Head of caudate nucleus (tissue), 42 donors: ENCODE measurements at places on chromosomes 6 and 20.

GRCh38 chr20:25256226-25256859, 8.5 kb downstream of the PYGB start:
- DNase-seq: peak; percentile 4

GRCh38 chr6:21733311-21733710, 139.8 kb downstream of the SOX4 start:
- DNase-seq: no peak

GRCh38 chr6:84639396-84639795, 125.0 kb downstream of the TBX18 start:
- DNase-seq: no peak

DNA sequence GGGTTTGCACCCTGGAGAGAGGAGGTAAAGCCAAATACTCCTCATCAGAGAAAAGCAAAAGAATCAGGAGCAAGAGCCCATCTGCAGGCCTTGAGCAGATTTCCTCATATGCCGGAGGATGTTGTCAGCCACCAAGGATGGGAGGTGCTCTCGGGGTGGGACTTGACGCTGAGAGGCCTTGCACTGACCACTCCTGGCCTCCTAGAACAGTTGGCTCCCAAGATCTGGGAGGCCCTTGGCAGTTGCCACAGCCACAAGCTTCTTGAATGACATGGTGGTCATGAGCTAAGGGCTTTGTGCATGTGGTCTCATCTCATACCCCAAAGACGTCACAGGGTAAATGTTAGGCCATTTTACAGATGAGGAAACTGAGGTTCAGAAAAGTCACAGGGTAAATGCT, 75.2 kb upstream of the PMEPA1 start:
- DNase-seq: no peak

GRCh38 chr20:16641511-16642023, 68.3 kb upstream of the KIF16B start:
- DNase-seq: no peak

DNA sequence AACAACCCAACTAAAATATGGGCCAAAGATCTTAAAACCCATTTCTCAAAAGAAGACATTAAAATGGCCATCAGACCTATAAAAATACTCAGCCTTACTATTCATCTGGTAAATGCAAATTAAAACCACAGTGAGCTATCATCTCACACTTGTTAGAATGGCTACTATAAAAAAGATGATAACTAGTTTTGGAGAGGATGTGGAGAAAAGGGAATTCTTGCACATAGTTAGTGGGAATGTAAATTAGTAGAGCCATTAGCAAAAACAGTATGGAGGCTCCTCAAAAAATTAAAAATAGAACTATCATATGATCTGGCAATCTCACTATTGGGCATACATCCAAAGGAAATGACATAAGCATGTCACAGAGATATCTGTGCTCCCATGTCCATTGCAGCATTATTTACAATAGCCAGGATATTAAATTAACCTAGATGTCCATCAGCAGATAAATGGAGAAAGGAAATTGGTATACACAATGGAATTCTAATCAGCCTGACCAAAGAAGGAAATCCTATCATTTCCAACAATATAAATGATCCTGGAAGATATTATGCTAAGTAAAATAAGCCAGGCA, 2.9 kb downstream of the SIRPB1 start:
- no peak for DNase-seq

GRCh38 chr6:133396984-133397348, 155.8 kb downstream of the EYA4 start:
- DNase-seq: no peak

- no peak for DNase-seq
These were observed 4.9 kb downstream of the MAPK13 start for GRCh38 chr6:36135053-36135731.

DNA sequence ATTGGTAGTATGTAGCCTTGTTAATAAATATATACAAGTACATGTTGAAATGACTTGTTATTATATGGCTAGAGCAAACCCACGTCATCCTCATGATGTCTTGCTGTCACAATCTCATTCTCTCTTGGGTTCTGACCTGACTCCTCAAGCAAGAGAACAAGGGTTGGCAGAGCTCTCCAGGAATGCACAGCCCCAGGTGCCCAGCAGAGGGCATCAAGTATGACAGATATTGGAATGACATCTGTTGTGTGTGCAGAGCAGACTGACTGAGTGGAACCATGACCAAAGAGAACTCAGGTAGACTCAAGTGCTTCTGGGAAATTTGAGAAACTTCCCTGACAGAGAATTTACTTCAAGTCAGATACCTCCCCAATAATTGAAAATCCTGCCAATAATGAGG, 90.6 kb downstream of the PAX1 start:
- DNase-seq: no peak

DNA sequence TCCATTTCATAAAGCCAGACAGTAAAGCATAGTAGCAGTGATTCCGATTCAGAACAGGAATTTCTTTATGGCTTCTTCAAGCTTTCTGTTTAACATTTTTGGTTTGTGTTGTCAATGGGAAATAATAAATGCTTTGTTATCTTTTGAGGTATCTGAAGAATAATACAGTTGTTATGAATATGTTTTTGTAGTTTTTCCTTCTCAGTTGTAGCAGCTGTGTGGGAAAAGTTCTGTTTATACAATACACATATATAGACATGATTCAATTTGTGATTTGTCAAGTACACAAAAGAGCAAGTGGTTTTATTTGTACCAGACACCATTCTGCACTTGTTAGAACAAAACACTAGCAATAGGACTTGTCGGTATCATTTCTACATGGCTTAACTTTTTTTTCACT, 96.6 kb downstream of the CDYL start:
- DNase-seq: no peak

DNA sequence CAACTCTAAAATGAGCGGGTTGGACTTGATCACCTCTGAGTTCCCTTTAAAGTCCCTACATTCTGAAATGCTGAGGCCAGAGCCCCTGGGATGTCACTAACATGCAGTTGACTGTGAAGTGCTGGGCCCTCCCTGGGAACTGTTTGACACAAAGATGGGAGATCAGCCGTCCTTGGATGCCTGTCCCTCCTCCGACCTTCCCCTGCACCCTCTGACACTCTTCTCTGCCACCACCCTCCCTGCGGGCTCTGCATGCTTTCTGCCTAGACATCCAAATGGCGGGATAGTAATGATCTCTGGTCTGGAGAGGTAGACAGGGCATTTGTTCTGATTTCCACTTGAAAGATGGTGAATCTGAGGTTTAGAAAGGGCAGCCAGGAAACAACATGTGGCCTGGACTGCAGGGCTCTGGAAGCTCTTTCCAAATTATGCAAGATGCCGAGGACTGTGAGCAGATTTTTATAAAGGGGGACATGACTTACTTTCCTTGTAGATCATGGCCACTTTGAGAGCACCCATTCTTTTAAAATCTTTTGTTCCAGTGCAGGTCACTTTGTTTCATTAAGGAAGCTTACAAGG, 113.2 kb downstream of the ZDHHC14 start:
- DNase-seq: no peak

DNA sequence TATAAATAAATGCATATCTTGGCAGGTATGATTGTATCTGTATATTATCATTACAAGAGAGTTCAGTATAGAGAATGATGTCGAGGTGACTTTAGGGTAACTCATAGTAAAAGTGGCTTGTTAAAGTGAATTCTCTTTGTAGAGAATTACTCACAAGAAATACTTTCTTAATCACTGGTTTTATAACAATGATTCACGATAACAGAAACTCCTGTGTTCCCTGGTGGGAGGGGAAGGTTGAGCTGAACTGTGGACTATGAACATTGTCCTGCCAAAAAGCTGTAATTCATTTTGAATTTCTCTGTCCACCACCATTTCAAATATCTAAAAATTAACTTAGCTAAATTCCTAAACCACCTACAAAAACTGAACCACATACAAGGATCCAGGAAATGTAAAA, 7.7 kb downstream of the TPMT start:
- DNase-seq: no peak

DNA sequence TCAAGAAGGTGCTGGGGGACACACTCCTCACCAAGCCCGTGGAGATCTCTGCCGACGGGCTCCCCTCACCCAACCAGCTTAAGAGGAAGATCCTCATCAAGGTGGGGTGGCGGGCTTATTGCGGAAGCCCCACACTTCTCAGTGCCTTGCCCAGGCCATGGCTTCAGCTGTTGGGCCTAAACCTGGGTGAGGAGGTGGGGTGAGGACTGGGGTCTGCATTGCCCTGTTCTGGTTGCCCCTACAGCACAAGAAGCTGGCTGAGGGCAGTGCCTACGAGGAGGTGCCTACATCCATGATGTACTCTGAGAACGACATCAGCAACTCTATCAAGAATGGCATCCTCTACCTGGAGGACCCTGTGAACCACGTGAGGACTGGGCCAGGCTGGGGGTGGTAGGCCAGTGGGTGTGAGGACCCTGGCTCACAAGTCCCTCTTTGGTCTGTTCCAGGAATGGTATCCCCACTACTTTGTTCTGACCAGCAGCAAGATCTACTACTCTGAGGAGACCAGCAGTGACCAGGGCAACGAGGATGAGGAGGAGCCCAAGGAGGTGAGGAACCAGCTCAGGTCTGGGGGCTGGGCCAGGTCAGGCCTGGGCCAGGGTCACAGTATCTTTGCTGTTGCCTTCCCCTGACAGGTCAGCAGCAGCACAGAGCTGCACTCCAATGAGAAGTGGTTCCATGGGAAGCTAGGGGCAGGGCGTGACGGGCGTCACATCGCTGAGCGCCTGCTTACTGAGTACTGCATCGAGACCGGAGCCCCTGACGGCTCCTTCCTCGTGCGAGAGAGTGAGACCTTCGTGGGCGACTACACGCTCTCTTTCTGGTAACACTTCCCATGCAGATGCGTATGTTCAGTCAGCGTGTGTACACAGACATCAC, 27.9 kb downstream of the PLCG1 start:
- no peak for DNase-seq

DNA sequence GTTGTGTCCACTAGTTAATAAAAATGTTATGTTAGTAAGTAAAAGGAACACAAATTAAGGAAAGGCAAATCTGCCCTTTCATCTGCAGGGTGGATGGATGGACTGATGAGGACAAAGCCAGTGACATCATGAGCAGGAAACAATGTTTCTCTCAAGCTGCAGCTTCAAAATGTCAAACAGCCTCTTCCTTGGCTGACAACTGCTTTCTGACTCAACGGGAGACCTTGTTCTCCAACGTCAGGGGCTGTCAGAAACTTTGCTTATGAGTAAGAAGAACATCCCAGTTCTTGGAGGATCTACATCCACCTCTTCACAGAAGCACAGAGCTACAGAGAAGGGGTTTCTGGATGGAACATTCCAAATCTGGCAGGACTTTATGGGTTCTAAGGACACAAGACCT, 6.0 kb downstream of the CST2 start:
- no peak for DNase-seq

- no peak for DNase-seq
These were observed 54.9 kb downstream of the SESN1 start for GRCh38 chr6:109039795-109040194.

- no peak for DNase-seq
These were observed 178.4 kb downstream of the MAFB start for GRCh38 chr20:40510622-40511021.

DNA sequence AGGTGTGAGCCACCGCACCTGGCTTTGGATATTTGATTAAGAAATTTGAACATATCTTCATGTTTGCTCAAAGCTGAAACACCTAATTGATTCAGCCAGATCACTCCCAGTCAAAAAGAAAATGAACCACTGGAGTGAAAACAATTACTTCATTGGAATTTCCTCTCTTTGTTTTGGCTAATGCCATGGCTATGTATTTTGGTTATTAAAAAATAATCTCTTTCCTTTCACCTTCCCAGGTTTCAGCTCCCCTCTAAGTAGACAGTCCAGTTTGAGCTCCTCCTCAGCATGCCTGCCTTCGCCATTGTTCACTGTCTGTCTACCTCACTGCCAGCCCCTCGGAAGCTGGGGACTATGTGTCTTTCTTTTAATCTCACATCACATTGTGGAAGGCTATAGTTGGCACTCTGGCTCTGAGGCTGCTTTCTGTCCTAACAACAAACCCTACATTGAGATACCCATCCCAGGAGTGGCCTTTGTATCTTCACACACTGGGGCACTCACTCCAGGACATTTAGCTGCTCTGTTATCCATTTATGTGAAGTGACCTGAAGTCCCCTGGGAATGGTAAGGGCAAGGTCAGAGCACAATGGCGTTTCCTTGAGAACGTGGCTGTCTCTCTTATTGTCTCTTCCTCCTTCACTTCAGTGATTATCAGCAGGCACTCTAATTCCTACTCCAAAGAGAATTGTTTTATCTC, 764.0 kb upstream of the CITED2 start:
- no peak for DNase-seq

DNA sequence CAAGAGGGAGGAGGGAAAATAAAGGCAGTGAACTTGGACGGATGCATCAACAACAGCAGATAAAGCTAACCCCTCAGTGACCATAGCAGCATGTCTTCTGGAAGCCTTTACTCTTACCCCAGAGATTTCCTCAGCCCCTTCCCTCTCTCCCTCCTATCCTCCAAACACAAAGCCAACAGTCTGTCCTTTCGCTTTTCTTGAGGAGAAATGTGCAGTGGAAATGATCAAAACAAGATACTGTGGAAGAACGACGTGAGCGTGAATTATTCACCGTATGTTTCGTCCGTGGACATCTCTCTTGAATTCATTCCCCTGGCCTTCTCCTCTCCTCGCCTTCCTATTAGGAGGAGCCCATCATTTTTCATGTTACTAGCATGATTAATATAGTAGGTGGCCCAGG, 8.5 kb downstream of the NRN1 start:
- no peak for DNase-seq

GRCh38 chr20:15364781-15365180, 1027.4 kb upstream of the FLRT3 start:
- DNase-seq: no peak

GRCh38 chr6:23176883-23177282, 607.5 kb downstream of the HDGFL1 start:
- DNase-seq: no peak

DNA sequence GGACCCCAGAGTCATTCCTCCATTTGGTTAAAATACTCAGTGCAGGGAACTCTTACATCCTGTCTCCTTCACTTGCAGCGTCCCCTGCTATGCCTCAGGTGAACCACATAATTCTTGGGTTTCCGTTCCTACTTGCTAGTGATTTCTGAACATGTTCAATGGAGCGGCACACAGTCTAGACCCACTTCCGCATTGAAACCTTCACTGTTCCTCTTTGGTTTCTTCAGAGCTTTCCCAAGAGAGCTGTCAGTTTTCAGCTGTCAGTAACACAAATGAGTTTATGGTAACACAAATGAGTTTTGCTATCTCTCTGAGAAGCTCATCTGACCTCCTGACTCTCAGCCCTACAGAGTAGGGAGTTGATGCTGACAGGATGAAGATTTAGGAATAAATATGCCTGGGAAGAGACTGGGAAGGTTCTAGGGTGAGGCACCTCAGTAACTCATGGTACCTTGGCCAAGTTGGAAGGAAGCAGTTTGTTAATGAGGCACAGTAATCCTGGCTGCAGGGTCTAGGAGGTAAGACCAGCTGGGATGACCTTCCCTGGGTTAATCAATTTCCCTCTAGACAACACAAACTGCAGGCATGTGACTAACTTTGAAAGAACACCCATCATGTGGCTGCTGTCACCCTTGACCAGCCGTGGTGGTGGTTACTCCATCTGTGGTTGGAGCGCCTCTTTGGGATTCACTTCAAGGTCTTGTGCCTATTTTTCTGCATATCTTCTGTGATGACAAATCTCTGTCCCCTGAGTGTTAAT, 5.4 kb downstream of the SYS1 start:
- no peak for DNase-seq
